ENCODE measurements at places on chromosomes 7 and 10.

GRCh38 chr10:48880016-48880705 lies 59.5 kb downstream of the LRRC18 start:
- no peak for DNase-seq

DNA sequence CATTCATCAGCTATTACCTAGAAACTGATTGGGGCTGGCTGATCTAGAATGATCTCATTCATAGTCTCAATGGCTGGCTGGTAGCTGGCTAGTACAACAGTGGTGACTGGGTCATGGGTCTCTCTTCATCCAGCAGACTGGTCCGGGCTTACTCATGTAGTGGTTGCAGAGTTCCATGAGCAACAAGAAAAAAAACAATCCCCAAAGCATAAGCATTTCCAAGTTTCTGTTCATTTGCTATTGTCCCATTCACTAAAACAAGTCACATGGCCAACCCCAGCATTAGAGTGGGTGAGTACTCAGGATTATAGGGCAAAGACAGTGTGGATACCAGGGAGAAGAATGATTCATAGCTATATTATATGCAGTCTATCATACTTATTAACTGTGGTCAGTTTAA lies 85.2 kb upstream of the SEMA3C start:
- no peak for DNase-seq

- DNase-seq: no peak
These were observed 9.0 kb downstream of the TAS2R40 start for GRCh38 chr7:143230602-143231457.

GRCh38 chr10:114033566-114033965 lies 10.1 kb upstream of the ADRB1 start:
- DNase-seq: no peak

- no peak for DNase-seq
These were observed 162.7 kb downstream of the AVL9 start for GRCh38 chr7:32658034-32658433.

GRCh38 chr10:132257907-132258306 lies 49.8 kb downstream of the STK32C start:
- no peak for DNase-seq
